DND-41 (cell line): ENCODE measurements at places on chromosomes 12 and 14.

DNA sequence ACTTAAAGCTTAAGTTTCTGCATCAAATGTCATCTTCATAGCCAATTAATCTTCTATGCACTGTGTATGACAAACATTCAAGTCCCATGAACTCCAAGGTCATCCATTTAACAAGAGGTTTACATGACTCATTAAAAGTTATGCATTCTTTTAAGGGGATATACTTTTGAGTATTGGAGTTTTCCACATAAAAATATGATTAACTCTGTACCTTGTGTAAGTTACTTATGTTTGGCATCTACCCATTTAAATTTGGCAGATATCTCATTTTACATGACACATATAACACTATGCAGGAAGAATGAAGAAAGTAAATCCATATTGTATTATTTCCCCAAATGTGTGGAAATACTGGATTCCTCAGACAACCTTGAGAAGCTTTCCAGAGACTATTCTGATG lies 240.2 kb downstream of the PAX9 start:
- DNase-seq, result no peak

DNA sequence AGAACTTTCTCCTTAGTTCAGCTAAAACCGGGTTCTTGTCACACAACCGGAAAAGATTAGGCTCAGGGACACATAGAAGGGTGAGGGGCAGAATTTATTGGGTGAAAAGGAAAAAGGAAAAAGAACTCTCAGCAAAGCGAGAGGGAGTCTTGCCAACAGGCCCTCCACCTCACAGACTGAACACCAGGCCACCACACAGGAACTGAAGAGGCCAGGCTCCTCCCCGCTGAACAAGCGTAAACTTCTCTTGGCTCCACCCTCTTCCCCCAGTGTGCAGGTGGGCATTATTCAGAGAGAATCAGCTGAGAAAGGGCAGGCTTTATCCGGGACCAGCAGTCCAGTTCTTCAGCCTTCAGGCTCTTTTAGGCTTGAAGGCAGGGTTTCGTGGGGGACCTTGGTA lies 125.6 kb upstream of the FGD4 start:
- DNase-seq, result peak; percentile 36

- DNase-seq, result no peak
These were observed 17.3 kb upstream of the KLRB1 start for GRCh38 chr12:9625019-9625418.

- DNase-seq, result no peak
These were observed 9.4 kb downstream of the ERP27 start for GRCh38 chr12:14928931-14929330.

GRCh38 chr12:124501112-124501561 lies 66.3 kb downstream of the NCOR2 start:
- no peak for DNase-seq

- no peak for DNase-seq
These were observed 1127.9 kb downstream of the VRK1 start for GRCh38 chr14:97924922-97925613.
